CD4-positive, alpha-beta T cell (primary cell): ENCODE measurements at places on chromosomes 6 and 20. TPM values are rescaled to one million over a fixed set of nuclear protein-coding genes. Genes with fewer than 3 reads are reported as not detected.

GRCh38 chr6:37314487-37315156 is 39.2 kb upstream of the RNF8 start:
- no peak for DNase-seq

DNA sequence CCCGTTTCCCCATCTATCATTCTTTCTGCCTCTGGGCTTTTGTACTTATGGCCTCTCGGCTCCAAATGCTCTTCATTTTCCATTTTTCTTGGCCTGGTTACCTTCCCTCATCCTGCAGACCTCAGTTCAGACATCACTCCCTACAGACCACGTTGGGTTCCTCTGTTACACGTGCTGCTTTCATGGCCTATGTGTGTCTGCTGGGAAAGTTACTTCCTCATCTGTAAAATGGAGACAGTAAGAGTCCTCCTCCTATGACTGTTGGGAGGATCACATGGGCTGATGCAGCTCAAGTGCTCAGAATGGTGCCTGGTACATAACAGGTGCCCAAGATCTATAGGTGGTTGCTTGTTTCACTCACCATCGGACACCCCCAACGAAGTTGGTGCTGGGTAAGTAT is 13.5 kb downstream of the KCNK17 start:
- DNase-seq = no peak

The SLC32A1 gene
- not detected for total RNA-seq

DNA sequence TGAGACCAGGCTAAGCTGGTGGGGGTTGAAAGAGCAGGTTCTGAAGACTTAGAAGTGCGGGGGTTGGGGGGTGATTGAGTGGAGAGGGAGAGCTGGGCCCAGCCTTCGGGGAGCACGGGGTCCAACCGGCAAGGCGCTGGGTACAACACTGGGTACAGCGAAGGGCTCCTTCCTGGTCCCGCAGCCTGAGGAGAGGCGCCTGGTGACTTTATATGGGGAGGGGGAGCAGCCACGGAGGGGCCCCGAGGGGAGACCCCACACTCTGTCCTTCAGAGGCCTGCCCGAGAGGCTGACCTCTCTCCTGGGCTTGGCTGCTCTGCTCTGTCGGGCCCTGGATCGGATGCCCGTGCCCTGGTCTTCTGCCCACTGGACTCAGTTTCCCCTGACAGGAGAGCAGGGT is 10.4 kb upstream of the NTSR1 start:
- DNase-seq = no peak
